Activated T-cell treated with anti-CD3 and anti-CD28 coated beads, Interleukin-2, amount 50 U/mL, for 72 hours (primary cell): ENCODE measurements at places on chromosomes 5 and 9. TPM values are rescaled to one million over a fixed set of nuclear protein-coding genes. Genes with fewer than 3 reads are reported as not detected.

DNA sequence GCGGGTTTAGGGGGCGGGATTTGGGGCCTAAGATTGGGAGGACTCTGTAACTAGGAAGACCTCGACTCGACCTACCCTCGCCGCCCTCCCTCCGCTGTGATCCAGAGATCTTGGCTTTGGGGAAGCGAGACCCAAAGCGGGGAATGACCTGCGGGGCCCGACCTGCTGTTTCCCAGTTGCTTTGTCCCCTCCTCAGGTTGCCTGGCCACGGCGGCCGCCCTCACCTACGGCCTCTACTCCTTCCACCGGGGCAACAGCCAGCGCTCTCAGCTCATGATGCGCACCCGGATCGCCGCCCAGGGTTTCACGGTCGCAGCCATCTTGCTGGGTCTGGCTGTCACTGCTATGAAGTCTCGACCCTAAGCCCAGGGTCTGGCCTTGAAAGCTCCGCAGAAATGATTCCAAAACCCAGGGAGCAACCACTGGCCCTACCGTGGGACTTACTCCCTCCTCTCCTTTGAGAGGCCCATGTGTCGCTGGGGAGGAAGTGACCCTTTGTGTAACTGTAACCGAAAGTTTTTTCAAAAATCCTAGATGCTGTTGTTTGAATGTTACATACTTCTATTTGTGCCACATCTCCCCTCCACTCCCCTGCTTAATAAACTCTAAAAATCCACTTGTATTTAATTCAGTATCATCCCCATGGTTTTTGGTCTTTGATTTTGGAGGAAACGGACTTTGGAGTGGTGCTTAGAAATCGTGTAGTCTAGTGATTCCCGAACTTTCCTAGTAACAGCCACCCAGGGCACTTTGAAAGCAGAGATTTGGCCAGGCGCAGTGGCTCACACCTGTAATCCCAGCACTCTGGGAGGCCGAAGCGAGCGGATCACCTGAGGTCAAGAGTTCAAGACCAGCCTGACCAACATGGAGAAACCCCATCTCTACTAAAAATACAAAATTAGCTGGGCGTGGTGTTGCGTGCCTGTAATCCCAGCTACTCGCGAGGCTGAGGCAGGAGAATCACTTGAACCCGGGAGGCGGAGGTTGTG lies 878 bp downstream of the HIGD2A start:
- peak overlapping the region; percentile 99 for H3K27ac ChIP-seq
- peak overlapping the region; percentile 97 for H3K4me3 ChIP-seq
- H3K4me1 ChIP-seq, result peaks cover 35% of the 10 kb centered on the region
- DNase-seq, result peak; percentile 81
- peaks cover 8% of the 10 kb centered on the region for H3K36me3 ChIP-seq

- no peaks in the 10 kb centered on the region for H3K27me3 ChIP-seq
- no peak overlapping the region for H3K4me3 ChIP-seq
- H3K27ac ChIP-seq, result no peak overlapping the region
Observed at GRCh38 chr9:311841-312240, 97.2 kb downstream of the DOCK8 start.

GRCh38 chr5:133559960-133560359 lies 52.4 kb downstream of the FSTL4 start:
- H3K4me1 ChIP-seq, result peaks cover under 1% of the 10 kb centered on the region
- no peak overlapping the region for H3K27ac ChIP-seq
- peaks cover 43% of the 10 kb centered on the region for H3K27me3 ChIP-seq
- DNase-seq, result no peak

DNA sequence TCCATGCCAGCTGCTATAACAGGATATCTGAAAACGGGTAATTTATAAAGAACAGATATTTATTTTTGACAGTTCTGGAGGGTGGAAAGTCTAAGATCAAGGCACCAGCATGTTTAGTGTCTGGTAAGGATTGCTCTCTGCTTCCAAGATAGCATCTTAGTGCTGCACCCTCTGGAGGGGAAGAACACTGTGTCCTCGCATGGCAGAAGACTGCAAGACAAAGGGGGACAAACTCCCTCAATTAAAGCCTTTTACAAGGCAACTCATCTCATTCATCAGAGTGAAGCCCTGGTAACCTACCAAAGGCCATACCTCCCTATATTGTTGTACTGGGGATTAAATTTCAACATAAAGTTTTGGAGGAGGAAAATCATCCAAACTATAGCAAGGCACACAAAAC lies 298.9 kb upstream of the EDIL3 start:
- no peaks in the 10 kb centered on the region for H3K4me1 ChIP-seq
- no peak for DNase-seq
- H3K36me3 ChIP-seq, result no peaks in the 10 kb centered on the region
- H3K27ac ChIP-seq, result no peak overlapping the region
- no peak overlapping the region for H3K4me3 ChIP-seq
- no peaks in the 10 kb centered on the region for H3K27me3 ChIP-seq

DNA sequence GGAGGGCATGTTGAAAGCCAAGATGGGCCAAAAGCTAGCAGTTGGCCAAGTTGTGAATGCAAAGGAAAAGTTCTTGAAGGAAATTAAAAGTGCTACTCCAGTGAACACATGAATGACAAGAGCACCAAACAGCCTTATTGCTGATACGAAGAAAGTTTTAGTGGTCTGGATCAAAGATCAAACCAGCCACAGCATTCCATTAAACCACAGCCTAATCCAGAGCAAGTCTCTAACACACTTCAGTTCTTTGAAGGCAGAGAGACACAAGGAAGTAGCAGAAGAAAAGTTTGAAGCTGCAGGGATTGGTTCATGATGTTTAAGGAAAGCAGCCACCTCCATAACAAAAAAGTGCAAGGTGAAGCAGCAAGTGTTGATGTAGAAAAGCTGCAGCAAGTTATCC lies 71.6 kb downstream of the ERCC6L2 start:
- no peak overlapping the region for H3K4me3 ChIP-seq
- H3K36me3 ChIP-seq, result peaks cover 64% of the 10 kb centered on the region
- H3K27me3 ChIP-seq, result no peaks in the 10 kb centered on the region
- H3K27ac ChIP-seq, result no peak overlapping the region
- H3K4me1 ChIP-seq, result no peaks in the 10 kb centered on the region
- DNase-seq, result no peak

DNA sequence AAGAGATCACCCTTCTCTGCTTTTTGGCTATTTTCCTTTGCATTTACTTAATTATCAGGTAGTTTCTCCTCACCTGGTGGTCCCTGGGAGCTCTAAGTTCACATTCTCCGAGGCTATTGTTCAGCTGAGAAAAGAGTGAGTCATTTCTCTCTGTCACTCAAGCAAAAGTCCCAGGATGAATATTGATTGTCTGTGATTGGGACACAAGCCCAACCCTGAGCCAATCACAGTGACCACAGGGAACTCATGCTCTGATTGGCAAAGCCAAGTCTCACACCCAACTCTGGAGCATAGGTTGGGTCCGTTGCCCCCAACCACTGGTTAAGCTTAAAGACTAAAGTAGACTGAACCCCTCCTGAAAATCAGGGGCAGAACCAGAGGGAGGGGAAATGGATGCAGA lies 27.8 kb upstream of the FAT2 start:
- no peak overlapping the region for H3K4me3 ChIP-seq
- H3K27me3 ChIP-seq, result peaks cover 9% of the 10 kb centered on the region

DNA sequence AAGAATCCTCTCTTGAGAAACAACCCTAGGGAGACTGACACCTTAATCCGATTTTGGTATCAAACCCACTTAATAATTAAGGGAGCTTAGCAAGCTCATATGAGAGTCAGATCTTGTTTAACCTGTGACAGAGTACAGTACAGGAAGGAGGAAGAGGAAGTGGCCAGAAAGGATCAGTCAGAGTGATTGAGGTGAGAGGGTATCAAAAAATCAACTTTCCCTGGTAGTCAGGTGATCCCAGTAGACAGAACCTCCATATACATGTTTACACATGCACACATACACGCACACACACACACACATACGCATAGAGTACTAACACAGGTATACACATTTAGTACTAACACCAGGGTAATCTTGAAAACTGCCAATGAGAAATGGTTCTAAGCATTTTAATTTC lies 56.8 kb downstream of the GLIS3 start:
- no peak overlapping the region for H3K27ac ChIP-seq
- H3K4me3 ChIP-seq, result no peak overlapping the region
- H3K36me3 ChIP-seq, result no peaks in the 10 kb centered on the region
- no peaks in the 10 kb centered on the region for H3K27me3 ChIP-seq

DNA sequence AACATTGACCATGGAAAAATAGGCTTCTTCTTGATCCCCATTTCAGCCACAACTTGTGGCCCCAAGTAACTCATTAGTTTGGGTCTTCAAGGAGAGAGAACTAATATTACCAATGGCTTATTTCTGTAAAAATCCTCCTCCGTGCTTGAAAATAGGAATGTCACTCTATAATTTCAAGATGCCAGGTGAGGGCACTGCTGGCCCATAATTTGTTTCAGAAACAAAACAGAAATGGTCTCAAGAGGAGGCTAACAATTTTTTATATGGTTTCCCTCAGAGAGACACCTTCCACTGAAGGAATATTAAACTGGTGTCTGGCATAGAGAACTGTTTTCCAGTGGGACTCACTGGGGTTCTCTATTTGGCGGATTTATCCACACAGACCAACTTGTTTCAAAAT lies 437.0 kb upstream of the TRPC7 start:
- DNase-seq, result no peak
- H3K27me3 ChIP-seq, result no peaks in the 10 kb centered on the region
- no peak overlapping the region for H3K4me3 ChIP-seq
- no peak overlapping the region for H3K27ac ChIP-seq
- no peaks in the 10 kb centered on the region for H3K36me3 ChIP-seq

GRCh38 chr5:135246923-135247795 lies 151.9 kb downstream of the MACROH2A1 start:
- no peak overlapping the region for H3K4me3 ChIP-seq
- peaks cover 32% of the 10 kb centered on the region for H3K4me1 ChIP-seq
- no peak overlapping the region for H3K27ac ChIP-seq
- H3K27me3 ChIP-seq, result no peaks in the 10 kb centered on the region
- DNase-seq, result peak; percentile 50

GRCh38 chr9:96071076-96071814 lies 195.8 kb downstream of the ERCC6L2 start:
- H3K36me3 ChIP-seq, result no peaks in the 10 kb centered on the region
- H3K27ac ChIP-seq, result no peak overlapping the region
- DNase-seq, result peak; percentile 23
- peaks cover 5% of the 10 kb centered on the region for H3K27me3 ChIP-seq

DNA sequence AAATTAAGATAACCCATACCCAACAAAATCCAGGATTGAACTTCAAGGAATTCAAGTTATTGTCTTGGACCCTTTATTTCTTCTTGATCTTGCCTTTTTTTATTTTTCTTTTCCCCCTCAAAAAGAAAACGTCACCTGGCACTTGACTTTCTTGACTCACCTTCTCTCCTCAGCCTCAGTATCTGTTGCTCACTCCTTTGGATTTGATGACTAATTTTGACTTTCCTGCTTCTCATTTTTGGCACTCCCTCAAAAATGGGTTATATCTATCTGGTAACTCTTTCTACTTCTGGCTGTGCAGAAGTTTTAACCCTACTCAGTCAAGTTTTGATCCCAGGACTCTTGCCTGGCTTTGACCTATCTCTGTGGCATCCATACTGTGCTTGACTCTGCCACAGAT lies 66.6 kb upstream of the SPATA31D4 start:
- H3K4me1 ChIP-seq, result no peaks in the 10 kb centered on the region
- no peaks in the 10 kb centered on the region for H3K27me3 ChIP-seq
- H3K27ac ChIP-seq, result no peak overlapping the region
- no peak for DNase-seq

- H3K4me1 ChIP-seq, result peaks cover 4% of the 10 kb centered on the region
- H3K27me3 ChIP-seq, result no peaks in the 10 kb centered on the region
- H3K4me3 ChIP-seq, result no peak overlapping the region
- H3K27ac ChIP-seq, result peak overlapping the region; percentile 10
- no peaks in the 10 kb centered on the region for H3K36me3 ChIP-seq
- DNase-seq, result no peak
Observed at GRCh38 chr5:181283347-181283746, 22.4 kb upstream of the TRIM52 start.

DNA sequence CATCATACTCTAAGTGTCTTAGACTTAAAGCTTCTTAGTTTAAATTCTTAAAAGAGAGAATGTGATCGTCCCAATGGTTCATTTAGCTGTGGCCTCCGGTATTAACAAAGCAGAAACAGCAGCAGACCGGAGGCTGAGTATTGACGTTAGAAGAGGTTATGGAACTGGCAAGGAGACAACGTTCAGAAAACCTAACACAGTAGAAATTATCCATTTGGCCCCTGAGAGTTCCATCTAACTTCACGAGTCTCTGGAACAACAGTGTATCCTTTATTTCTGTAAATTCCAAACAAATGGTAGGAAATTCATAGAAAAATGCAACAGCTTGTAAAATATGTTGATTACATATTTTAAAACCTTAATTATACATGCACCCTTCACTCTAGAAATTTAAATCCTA lies 107.3 kb upstream of the PTGER4 start:
- no peak overlapping the region for H3K4me3 ChIP-seq
- H3K36me3 ChIP-seq, result no peaks in the 10 kb centered on the region
- peaks cover 31% of the 10 kb centered on the region for H3K4me1 ChIP-seq
- no peaks in the 10 kb centered on the region for H3K27me3 ChIP-seq

GRCh38 chr5:84255315-84255714 lies 129.4 kb downstream of the EDIL3 start:
- no peak overlapping the region for H3K4me3 ChIP-seq
- no peaks in the 10 kb centered on the region for H3K36me3 ChIP-seq
- H3K27me3 ChIP-seq, result no peaks in the 10 kb centered on the region
- H3K4me1 ChIP-seq, result no peaks in the 10 kb centered on the region
- no peak for DNase-seq

DNA sequence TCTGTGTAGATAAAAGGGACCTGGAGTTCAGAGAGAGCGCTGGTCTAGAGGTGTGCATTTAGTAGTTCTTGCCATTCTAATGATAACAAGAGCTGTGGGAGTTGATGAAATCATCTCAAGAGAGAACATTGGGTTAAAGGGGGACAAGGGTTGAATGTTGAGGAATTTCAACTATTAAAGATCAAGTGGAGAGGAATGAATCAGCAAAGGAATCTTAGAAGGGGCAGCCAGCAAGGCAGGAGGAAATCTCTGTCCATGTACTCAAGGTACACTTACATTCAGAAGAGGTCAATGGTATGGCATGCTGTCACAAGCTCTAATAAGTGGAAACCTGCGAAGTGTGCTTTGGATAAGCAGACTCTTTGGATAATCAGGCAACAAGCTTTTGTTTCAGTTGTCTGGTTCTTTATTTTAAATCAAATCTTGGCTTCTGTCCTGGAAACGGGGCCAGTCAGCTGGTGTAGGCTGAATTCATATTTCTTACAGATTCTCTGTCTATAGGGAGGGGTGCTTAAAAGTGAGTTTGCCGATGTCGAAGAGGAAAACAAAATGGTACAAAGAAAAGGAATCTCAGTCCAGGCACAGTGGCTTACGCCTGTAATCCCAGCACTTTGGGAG lies 320.5 kb upstream of the CD180 start:
- H3K4me1 ChIP-seq, result peaks cover 39% of the 10 kb centered on the region
- DNase-seq, result no peak
- H3K4me3 ChIP-seq, result no peak overlapping the region
- H3K36me3 ChIP-seq, result no peaks in the 10 kb centered on the region
- no peaks in the 10 kb centered on the region for H3K27me3 ChIP-seq

- no peaks in the 10 kb centered on the region for H3K27me3 ChIP-seq
Observed at GRCh38 chr5:167903243-167903642, 388.2 kb upstream of the WWC1 start.

CCDC171 gene
- 4.9 TPM for total RNA-seq

ROPN1L gene
- 0.58 TPM for total RNA-seq

POU5F2 gene
- total RNA-seq, result 0.89 TPM

LCN9 gene
- total RNA-seq, result not detected

PCDHGC5 gene
- not detected for total RNA-seq

TMOD1 gene
- 5.4 TPM for total RNA-seq

IL5 gene
- 1.3 TPM for total RNA-seq

SOHLH1 gene
- not detected for total RNA-seq

PDE8B gene
- total RNA-seq, result 0.36 TPM
